ENCODE measurements at places on chromosomes 7 and 10. TPM values are rescaled to one million over a fixed set of nuclear protein-coding genes. Genes with fewer than 3 reads are reported as not detected.

The NUTM2B gene
- polyA plus RNA-seq = 0.09 TPM

The NANOS1 gene
- not detected for polyA plus RNA-seq

The PMS2 gene
- polyA plus RNA-seq = 13.8 TPM

The LUC7L2 gene
- polyA plus RNA-seq = 74.2 TPM

The ENTPD1 gene
- 1.8 TPM for polyA plus RNA-seq

Measured in immature natural killer cell (primary cell).